Activated T-cell treated with anti-CD3 and anti-CD28 coated beads for 24 hours (primary cell): ENCODE measurements at places on chromosomes 11 and 22.

DNA sequence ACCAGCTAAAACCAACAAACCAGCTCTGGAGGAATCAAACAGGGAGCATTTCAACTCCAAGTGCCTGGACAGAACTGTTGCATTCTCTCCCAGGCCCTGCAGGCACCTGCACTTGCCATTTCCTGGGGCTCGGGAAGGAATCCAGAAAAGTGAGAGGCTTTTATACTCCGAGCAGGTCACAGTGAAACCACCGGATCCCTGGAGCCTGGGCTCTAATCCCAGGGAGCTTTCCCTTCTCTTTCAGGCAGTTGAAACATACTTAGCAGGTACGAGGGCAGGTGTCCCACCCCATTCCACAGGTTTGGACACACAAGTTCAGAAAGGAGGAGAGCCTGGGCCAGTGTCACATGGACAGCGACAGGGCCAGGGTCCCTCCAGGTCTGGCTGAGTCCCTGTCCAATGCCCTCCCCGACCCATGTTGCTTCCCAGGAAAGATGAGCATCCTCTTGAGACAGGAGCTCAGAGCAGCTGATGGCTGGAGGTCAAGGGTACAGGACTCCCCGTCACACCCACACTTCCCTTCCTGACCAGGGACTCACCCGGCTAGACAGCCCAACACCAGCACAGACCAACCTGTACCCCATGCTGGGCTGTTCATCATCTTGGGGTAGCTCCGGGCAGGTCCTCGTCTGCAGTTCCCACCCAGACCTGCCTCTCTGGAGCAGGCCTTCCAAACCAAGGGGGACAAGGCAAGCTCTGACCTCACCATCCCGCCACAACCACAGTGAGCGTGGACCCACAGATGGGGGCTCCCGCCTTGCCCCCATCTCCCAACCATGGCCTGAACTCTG, 49.9 kb upstream of the CD5 start:
- no peak for DNase-seq

DNA sequence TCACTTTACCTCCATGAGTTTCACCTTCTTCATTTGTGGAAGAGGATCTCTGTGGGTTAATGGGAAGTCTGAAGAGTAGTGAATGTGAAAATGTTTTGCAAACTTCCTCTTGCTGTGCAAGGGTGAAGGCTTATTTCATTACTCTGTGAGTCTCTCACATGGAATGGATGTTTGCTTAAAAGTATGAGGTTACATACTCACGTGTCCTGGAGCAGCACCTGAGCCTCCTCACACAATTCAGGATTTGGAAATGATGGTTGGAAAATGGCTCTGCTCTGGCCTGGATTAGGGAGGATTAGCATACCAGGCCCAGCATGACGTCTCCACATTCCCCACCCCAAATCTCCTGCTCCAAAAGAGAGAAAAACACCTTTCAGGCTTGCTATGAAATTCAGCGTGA, 4.8 kb downstream of the GRAMD1B start:
- no peak for DNase-seq

DNA sequence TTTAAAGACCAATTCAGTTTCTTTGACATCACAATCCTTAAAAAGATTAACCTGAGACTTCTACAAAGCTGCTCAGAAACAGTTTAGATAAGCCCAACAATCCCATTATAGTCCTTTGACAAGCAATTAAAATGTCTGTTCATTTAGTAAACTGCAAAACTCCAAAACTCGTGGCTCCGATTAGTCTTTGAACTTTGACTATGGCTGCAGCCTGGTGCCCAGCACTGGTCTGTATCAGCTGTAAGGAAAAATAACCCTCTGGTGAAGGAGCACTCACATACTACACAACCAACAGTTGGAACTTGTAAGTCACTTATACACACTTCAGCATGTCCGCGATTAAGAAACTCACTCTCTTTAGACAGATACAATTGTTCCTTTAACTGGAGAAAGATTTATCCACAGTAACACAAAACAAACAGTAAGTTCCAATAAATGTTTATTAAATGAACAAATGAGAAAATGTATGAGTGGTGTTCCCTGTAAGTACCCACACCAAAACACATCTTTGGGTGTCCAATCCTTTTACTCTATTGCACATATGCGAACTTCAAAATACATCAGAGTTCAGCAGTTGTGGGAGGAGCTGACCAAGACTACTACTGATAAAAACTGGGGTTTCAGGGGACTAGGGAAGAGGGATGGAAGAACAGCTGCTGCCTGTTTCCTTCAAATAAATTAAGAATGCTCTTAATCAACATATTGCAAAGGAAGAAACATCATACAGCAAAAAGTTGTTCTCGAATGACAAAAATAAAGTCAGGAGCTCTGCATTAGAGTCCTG, 36.4 kb downstream of the PITPNB start:
- DNase-seq, result no peak

DNA sequence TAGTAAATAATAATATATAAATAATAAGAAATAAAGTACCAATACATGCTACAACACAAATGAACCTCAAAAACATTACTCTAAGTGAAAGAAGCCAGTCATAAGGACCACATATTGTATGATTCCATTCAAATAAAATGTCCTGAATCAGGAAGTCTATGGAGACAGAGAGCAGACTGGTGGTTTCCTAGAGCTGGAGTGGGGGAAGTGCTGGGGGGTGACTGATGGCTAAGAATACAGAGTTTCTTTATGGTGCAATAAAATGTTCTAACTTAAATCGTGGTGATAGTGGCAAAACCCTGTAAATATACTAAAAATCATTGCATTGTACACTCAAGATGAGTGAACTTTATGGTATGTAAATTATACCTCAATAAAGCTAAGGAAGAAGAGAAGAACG, 376.5 kb downstream of the BUD13 start:
- DNase-seq, result no peak

DNA sequence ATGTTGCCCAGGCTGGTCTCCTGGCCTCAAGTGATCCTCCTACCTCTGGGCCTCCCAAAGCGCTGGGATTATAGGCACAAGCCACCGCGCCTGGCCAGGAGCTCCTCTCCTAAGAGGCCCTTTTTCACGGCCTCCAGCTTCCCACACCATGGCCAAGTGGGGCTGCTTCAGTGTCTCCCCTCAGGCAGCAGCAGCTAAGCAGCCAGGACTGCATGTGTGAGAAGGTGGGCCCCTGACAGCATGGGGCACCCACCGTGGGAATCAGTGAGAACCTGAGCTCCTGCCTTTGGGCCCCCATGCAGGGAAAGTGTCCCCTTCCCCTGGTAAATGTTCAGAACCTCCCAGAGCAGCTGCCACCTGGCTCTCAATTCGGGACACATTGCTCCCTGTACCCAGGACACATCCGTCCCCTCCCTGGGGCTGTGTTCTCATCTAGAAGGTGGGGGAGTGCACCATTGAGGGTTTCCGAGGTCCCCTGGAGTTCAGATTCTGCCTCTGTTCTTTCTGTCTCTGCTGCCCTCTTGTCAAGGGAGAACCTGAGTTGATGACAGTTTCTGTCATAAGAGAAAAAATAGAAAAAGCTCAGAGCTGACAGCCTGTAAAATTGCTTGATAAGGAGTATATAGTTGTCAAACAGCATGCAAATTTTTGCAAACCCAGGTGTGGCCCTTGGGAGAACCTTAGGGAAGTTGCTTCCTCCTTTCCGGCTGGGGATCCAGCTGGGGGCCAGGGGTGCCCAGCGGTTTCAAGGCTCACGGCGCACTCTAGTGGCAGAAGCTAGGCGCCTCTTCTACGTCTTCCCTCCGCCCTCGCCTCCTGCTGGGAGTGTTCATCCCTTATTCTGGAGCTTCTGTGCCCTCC, 29.7 kb downstream of the FAM83F start:
- peak; percentile 44 for DNase-seq

- no peak for DNase-seq
Measured at GRCh38 chr11:108246308-108246707, 23.4 kb downstream of the ATM start.

GRCh38 chr11:109853156-109853776, 239.9 kb upstream of the ZC3H12C start:
- no peak for DNase-seq

GRCh38 chr11:19918302-19919049, 205.8 kb downstream of the NAV2 start:
- no peak for DNase-seq

GRCh38 chr11:94450048-94450447, 43.6 kb downstream of the MRE11 start:
- no peak for DNase-seq

DNA sequence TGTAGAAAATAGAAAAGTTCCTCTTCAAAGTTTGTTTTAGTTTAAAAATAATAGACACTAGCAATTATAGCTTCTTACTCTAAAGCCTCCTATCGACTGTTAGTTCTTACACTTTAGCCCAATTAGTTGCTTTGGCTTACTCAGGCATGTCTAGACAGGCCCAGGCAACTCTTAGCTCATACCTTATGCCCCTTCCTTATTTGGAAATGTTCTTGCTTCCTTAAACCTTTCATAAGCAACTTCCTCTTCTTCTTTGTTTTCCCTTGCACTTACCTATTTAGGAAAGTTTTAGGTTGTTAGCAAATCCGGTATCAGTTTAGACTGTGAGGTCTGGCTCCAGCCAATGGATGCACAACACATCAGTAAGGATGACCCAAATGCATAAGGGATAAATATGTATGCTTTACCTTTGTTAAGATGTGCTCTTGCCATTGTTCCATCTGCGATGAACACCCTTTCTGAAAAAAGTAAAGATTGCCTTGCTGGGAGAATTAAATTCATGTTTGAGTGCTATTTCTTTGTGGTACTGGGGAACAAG, 1277.5 kb upstream of the CNTN5 start:
- no peak for DNase-seq

DNA sequence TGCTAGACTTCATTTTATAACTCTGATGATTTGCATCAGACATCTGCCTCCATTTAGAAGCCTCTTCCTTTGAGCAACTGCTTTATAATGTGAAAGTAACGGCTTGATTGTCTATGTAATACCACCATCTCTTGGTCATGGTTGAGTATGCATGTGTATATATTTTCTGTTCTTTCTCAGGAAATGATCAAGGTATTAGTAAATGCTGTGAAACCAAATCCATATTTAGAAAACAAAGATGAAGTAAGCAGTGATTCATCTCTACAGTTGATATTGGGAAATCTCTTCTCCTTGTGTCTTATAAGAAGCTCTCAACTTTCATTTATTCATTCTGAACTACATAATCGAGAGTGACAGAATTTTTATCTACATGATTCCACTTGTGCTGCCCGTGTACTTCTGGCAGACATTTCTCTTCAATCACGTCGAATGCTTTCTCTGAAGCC, 104.6 kb upstream of the ANO3 start:
- DNase-seq, result no peak

DNA sequence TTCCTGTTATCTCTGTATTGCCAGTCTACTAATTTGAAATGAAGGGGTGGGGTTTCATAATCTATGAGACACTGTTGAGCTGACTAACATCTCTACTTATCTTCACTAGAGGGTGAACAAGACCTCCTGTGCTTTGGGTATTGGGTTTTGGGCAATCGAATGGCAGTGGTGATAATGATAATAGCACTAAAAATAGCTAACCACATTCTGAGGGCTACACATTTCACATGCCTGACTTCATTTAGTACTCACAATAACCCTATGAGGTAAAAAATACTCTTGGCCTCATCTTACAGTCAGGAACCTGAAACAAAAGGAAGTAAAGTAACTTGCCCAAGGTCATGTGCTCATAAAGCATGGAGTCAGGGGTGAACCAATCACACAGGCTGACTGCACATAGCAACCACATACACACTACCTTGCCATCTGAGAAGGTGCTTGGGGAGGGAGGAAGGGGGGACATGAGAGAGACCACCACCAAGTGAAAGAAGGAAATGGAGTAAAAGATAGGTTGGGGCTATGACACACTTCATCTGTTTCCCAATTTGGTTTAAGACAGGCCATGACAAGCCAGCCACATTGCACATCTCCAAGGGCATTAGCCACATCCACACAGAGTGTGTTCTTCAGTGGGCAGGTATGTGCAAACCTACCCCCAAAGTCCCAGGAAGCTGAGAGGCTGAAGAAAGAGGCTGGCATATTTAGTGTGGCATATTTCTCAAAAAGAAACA, 387.6 kb upstream of the DDI1 start:
- DNase-seq, result no peak

DNA sequence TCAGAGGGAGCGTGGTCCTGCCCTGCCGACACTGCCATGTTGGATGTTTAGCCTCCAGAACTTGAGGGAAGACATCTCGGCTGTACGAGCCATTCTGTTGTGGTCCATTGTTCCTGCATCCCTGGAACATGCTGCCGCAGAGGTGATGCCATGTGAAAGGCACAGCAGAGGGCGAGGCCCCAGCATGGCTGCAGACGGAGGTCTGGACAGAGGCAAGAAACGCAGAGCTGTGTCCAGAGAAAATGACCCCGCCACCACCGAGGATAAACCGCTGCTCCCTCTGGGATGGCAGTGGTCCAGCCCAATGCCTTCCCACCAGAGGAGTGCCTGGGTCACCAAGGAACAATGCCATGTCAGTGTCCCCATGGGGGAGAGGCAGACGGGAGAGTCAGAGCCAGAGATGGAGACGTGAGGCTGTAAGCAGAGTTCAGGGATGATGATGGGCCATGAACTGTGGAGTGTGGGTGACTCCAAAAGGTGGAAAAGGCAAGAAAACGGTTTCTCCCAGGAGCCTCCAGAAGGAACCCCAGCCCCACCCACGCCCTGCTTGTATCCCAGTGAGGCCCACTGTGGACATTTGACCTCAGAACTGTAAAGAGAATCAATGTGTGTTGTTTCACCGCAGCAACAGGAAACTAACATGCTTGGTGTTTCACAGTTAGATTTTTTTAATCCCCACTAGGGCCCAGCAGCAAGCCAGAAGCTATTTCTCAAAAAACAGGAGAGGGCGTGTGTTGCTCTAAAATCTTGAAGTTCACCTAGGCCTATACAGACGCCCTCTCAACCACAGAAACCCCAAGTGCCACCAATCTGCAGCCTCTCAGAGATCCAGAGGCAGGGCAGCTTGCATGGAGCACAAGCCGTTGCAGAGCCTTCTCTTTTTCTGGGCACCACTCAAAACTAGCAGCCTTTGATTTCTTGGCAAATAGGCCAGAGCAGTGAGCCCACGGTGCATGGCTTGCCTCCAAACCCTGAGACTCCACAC, 1422.9 kb downstream of the TBC1D22A start:
- no peak for DNase-seq

- DNase-seq, result no peak
Measured at GRCh38 chr11:120112174-120112796, 25.6 kb downstream of the TRIM29 start.

- peak; percentile 78 for DNase-seq
Measured at GRCh38 chr11:76152086-76152681, 54.1 kb downstream of the WNT11 start.

DNA sequence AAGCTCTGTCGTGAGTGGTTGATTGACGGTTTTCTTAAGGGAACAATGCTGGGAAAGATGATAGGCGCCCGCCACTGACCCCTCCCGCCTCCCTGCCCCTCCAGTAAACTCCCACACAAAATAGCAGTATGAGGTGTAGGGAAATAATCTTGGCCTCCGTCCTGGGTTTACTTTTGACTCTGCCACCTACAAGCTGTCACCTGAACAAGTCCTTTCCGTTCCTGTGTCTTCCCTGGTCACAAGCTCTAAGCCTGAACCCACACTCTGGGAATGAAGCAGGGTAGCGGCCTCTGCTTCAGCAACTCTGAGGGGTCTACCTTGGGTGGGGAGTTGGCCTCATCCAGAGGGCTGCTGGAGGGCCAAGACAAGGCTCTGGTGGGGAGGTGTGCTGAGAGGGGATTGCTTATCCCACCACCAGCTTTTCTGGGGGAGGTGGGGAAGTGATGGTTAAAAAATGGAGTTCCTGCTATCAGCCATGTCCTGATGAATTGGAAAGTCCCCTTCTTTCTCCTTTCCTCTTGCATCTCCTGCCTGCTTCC, 87.8 kb downstream of the CEP164 start:
- DNase-seq, result no peak
